ENCODE measurements at places on chromosomes 2 and 18. TPM values are rescaled to one million over a fixed set of nuclear protein-coding genes. Genes with fewer than 3 reads are reported as not detected.

DNA sequence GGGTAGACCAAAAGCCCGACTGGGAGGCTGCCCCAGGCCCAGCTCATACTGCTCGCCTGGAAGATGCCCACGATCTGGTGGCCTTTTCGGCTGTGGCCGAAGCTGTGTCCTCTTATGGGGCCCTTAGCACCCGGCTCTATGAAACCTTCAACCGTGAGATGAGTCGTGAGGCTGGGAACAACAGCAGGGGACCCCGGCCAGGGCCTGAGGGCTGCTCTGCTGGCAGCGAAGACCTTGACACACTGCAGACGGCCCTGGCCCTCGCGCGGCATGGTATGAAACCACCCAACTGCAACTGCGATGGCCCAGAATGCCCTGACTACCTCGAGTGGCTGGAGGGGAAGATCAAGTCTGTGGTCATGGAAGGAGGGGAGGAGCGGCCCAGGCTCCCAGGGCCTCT lies 61.7 kb downstream of the TET3 start:
- no peaks in the 10 kb centered on the region for H3K27me3 ChIP-seq
- no peak for DNase-seq
- no peak overlapping the region for H3K4me3 ChIP-seq
- no peak overlapping the region for H3K27ac ChIP-seq
- H3K36me3 ChIP-seq: no peaks in the 10 kb centered on the region

DNA sequence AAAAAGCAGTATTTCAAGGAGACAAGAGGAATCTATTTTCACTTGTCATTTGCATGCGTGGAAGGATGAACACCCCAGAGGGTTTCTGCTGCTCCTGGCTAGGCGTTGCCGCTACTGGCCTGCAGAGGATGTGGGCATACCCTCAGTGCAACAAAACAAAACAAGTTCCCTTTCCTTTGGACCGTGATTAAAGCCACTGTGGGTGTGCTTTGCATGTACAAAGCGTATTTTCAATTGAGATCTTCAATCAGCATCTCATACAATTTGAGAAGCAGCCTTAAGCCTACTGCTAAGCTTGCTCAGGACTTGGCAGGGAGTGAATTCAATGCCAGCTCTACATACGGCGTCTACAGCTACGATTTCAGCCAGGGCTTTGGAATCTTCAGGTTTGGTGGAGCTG lies 298.4 kb downstream of the LPIN1 start:
- DNase-seq: no peak
- H3K4me3 ChIP-seq: no peak overlapping the region
- H3K27me3 ChIP-seq: no peaks in the 10 kb centered on the region
- H3K27ac ChIP-seq: no peak overlapping the region
- no peaks in the 10 kb centered on the region for H3K4me1 ChIP-seq

The ELOA2 gene
- not detected for total RNA-seq

- no peak overlapping the region for H3K4me3 ChIP-seq
- H3K27ac ChIP-seq: no peak overlapping the region
- no peak for DNase-seq
- no peaks in the 10 kb centered on the region for H3K36me3 ChIP-seq
- H3K4me1 ChIP-seq: no peaks in the 10 kb centered on the region
These were observed 648.1 kb downstream of the CPS1 start for GRCh38 chr2:211204456-211204855.
